Activated B cell treated with CpG ODN at 0.5 μM for 24 hours (primary cell): ENCODE measurements at places on chromosomes 2 and 18. TPM values are rescaled to one million over a fixed set of nuclear protein-coding genes. Genes with fewer than 3 reads are reported as not detected.
A peak's percentile ranks its signal among the peaks of the same experiment; 100 is the strongest.

DNA sequence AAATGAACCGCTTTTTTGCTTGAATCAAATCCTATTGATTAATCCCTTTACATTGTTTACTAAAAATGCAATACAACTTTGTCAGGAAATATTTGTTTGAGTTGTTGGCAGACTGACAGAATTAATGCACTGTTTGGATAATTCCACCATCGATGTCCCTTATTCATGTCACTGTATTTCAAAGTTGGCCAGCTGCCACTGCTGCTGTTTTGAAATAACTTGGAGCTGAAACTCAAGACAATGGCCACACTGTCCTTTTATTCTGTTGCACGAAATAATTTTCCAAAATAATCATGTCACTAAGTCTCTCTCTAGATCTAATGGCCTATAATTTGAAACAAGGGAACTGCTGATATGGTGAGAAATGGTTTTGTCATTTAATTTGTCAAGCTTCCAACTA is 55.2 kb upstream of the PAX3 start:
- DNase-seq, result no peak
- H3K27me3 ChIP-seq, result no peaks in the 10 kb centered on the region
- no peaks in the 10 kb centered on the region for H3K36me3 ChIP-seq

DNA sequence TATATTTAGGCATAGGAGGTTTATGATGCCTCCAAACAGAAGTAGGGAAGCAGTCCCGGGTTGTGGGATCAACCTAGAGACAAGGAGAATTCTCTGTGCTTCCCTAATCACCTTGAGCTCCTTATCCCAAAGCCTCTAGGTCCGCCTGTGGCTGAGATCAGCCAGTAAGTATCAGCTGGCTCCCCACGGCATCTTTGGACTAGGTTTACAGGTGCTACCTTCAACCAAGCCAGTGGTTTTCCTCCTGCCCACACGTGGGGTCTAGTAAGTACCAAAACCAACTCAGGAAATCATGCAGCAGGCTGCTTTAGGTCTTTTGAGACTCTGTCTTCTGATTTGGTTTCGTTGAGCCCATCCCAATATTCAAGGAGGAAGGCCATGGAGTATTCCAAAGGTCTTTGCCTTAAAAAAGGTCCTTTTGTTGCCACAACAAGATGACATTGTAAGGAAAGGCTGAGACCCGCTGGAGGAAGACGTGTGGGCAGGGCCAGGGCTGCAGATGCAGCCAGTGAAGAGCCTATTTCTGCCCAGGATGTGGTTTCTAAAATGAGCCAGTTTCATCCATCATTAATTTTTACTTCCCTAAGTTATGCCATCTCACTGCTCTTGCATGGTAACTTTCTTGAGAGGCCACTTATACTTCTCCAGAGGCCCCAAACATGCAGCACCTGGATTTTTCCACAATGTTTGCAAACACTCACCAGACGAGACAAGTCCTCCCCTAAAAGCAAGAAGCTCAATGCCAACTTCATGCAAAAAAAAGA is 248.7 kb downstream of the RNF152 start:
- no peak overlapping the region for H3K27ac ChIP-seq
- H3K4me3 ChIP-seq, result no peak overlapping the region
- no peaks in the 10 kb centered on the region for H3K36me3 ChIP-seq
- H3K4me1 ChIP-seq, result peaks cover 2% of the 10 kb centered on the region

DNA sequence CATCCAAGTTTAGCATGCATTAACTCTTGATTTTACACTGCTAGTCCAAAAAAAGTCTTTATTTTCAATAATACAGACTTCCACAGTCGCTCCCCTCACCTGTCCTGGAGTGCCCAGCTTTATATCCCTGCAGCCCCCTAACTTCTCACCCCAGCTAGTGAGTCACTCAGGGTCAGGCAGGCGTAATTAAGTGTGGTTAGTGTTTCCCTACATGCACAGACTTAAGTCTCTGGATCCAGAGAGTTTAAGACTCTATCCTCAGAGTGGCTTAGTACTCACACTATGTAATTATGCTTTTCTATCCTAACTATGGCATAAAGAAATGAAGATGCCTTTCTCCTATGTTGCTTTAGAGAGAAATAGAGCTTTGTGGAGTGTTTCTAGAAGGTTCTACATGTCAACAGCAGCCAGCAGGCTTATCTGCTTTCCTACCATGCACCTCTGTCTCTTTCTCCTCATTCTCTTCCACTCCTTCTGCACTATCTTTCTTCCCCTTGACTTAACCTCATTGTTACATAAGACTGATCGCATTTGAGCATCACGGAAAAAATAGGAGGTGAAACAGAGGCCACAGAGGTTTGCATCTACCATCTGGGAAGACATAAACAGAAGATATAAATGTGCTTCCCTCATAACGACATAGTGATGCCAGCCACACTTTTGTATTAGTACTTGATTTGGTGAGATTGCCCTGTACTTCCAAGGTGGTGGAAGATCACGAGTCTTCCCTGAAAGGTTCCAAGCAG is 34.4 kb upstream of the PMAIP1 start:
- peaks cover 17% of the 10 kb centered on the region for H3K4me1 ChIP-seq
- H3K4me3 ChIP-seq, result no peak overlapping the region
- no peaks in the 10 kb centered on the region for H3K36me3 ChIP-seq

RAB27B gene
- 0.17 and 0.64 TPM in 2 replicates for total RNA-seq

DNA sequence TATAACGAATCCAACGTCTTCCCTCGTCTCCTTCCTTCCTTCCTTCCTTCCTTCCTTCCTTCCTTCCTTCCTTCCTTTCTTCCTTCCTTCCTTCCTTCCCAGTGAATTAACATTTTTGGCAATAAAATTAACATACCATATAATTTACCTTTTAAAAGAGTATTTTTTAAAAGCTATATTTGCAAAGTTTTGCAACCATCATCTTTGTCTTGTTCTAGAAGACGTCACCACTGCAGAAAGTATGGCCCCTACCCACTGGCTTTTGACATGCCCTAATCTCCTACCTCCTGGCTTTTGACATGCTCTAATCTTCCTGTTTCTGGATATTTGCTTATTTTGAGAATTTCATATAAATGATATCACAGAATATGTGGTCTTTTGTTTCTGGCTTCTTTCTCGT is 1023.9 kb upstream of the ZEB2 start:
- no peak for DNase-seq
- H3K27me3 ChIP-seq, result no peaks in the 10 kb centered on the region
- no peaks in the 10 kb centered on the region for H3K36me3 ChIP-seq
- no peak overlapping the region for H3K4me3 ChIP-seq

- no peaks in the 10 kb centered on the region for H3K36me3 ChIP-seq
- peak within 1 kb of the TSS; percentile 69 for H3K4me3 ChIP-seq
- no peak for DNase-seq
- peaks cover 33% of the 10 kb centered on the region for H3K27me3 ChIP-seq
These were observed at the start of gene CGREF1 for GRCh38 chr2:27118525-27119329. Gene CGREF1, minus strand, starts transcription at chr2:27119128. Its CDS starts 14,762 bp downstream, at chr2:27104366.

- H3K27me3 ChIP-seq, result no peaks in the 10 kb centered on the region
- no peaks in the 10 kb centered on the region for H3K4me1 ChIP-seq
- H3K4me3 ChIP-seq, result no peak overlapping the region
- H3K27ac ChIP-seq, result no peak overlapping the region
- no peaks in the 10 kb centered on the region for H3K36me3 ChIP-seq
These were observed 25.6 kb upstream of the NTSR2 start for GRCh38 chr2:11695576-11695975.

- peaks cover 17% of the 10 kb centered on the region for H3K4me1 ChIP-seq
- no peak overlapping the region for H3K4me3 ChIP-seq
- DNase-seq, result no peak
- no peak overlapping the region for H3K27ac ChIP-seq
- H3K36me3 ChIP-seq, result no peaks in the 10 kb centered on the region
These were observed 82.0 kb upstream of the TTC39C start for GRCh38 chr18:23932385-23933067.
